ENCODE measurements at places on chromosomes 4 and X. TPM values are rescaled to one million over a fixed set of nuclear protein-coding genes. Genes with fewer than 3 reads are reported as not detected.
A peak's percentile ranks its signal among the peaks of the same experiment; 100 is the strongest.

Gene ZAR1
- total RNA-seq, result not detected

Gene SYTL4
- total RNA-seq, result 27.7 TPM

Gene RASSF6
- 51.8 TPM for total RNA-seq

Gene PAGE5
- total RNA-seq, result not detected

Gene SPANXC
- not detected for total RNA-seq

- no peak for DNase-seq
Observed at GRCh38 chr4:169142391-169142790, 128.4 kb downstream of the SH3RF1 start.

DNA sequence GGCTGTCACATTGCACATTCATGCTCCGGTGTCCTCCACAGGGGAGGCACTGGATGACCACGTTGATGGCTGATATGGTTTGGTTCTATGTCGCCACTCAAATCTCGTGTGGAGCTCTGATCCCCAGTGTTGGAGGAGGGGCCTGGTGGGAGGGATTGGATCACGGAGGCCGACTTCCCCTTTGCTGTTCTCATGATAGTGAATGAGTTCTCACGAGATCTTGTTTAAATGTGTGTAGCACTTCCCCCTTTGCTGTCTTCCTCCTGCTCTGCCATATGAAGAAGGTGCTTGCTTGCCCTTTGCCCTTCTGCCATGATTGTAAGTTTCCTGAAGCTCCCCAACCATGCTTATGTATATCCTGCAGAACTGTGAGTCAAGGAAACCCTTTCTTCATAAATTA, 22.3 kb upstream of the NAT8L start:
- no peak for DNase-seq

- DNase-seq, result no peak
Observed at GRCh38 chr4:56326363-56326762, 60.9 kb downstream of the AASDH start.

GRCh38 chr4:112966701-112967488, 82.6 kb upstream of the ANK2 start:
- no peak for DNase-seq

GRCh38 chrX:153909980-153910360, 5.5 kb downstream of the AVPR2 start:
- DNase-seq, result no peak

DNA sequence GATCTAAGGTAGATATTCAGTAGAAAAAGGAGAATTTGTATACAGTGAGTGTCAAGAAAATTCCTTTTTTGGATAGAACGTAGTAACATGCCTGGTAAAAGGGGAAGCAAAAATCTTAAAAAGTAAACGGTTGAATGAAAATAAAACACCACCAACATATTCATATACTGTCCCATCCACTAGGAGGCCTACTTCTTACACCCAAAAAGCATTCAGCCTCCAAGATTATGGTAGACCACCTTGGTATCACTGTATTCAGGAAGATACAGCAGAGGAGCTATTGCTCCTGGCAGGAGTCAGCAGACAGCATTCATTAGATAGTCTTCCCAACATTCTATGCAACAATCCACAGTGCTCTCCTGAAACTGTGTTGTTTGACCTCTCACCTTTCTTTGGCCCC, 274.6 kb upstream of the MAGEB2 start:
- no peak for DNase-seq

- DNase-seq, result peak; percentile 20
Observed at GRCh38 chrX:69031181-69031580, 134.1 kb downstream of the PJA1 start.

DNA sequence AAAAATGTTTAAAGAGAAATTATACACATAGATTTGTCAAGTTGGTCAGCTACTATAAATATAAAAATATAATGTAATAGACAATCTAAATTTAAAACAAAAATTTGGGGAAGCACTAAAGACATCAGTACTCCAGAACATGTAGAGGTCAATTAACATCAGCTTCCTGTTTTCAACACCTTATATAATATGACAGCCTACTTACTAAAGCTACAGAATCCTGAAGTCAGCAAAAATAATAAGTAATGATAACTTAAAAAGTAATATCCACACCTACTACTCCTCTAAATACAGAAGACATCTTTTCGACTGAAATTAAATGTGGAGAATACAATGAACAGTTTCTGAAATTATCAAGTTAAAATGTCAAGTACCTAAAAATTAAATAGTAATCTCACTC, 118.6 kb downstream of the LRBA start:
- no peak for DNase-seq

- no peak for DNase-seq
Observed at GRCh38 chrX:17732138-17732783, 5.0 kb upstream of the SCML1 start.

DNA sequence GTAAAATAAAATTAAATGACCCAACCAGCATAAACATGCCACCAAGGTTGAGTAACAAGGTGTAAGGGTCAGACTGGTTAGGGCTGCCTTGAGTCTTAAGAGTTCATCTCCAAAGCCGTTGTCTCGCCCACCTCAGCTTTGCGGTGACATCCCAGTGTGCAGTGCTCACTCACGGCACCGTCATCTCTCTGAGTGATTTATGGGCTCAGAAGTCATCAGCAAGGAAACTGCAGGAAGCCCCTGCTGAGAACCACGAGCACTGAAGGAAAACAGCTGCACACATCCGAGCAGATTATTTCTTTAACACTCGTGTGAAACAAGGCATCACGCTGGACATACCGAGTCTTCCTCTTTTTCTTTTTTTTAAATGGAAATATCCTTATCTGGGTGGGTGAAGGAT, 411.1 kb downstream of the TRIML1 start:
- no peak for DNase-seq

DNA sequence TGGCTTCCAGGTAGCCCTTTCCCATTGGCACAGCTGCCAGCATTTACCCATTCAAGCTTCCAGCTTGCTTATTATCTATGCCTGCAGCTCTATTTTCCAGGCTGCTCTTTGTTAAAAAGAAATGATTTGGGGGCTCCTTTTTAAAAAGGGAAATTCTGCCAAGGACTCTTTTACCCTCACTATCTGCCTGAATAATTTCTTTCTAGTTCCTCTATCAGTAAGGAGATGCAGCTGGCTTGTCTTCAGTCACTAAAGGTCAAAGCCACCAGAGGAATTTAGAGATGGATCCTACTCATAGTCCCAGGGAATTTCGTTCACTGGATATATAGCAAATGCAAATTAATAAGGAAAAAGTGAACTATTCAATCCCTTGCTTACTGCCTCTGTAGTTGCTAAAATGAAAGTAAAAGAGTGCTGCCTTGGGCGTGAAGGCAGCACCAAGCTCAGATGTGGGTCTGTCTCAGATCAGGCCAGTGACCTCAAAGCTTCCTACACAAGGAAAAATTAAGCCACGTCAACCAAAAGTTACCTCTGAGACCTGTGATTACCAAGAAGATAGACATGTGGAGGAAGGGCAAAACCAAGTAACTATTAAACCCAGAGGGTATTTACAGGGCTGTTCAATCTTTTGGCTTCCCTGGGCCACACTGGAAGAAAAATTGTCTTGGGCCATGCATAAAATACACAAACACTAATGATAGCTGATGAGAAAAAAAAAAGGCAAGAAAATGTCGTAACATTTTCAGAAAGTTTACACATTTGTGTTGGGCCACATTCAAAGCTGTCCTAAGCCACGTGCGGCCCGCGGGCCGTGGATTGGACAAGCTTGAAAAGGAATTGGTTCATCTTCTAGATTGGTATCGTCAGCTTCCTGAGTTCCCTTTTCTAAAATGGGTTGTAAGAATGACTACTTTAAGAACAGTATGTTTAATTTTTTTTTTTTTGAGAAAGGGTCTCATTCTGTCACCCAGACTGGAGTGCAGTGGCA, 5.3 kb downstream of the ARSF start:
- no peak for DNase-seq

GRCh38 chr4:173319696-173320095, 14.5 kb downstream of the HMGB2 start:
- no peak for DNase-seq

GRCh38 chrX:55715847-55716246, 1.7 kb upstream of the RRAGB start:
- no peak for DNase-seq

DNA sequence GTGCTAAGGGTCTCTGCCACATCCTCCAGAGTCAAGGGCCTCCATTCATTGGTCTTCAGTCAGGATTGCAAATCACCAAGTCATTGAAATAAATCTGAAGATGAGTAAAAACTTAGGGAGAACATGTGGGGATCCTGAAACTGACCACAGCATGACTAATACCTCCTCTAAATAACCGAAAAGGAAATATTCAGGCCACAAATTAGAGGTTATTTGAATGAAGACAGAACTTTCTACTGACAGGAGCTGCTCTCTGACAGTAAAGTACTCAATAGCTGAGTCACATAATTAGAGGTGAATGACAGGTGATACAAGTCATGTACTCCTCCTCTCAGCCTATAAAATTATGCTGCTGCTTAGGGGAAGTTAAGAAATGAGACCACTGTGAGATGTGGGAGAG, 240.2 kb upstream of the F9 start:
- DNase-seq, result no peak

DNA sequence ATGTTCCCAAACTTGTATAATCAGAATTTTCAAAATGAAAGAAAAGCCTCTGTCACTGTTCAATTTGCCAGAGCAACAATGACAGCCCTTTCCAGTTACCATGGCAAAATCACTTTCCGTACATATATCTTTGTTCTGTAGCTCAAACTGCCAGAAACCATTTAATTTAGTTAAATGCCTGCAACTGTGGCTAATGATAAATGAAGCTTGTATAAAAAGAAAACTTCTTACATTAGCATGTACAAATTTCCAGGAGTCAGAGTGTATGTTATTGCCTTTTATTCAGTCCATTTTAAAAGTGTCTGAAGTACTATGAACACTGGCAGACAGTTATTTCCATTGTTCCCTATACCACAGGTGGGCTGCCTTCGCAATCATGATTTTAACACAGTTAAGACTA, 30.3 kb downstream of the ARAP2 start:
- peak; percentile 28 for DNase-seq

DNA sequence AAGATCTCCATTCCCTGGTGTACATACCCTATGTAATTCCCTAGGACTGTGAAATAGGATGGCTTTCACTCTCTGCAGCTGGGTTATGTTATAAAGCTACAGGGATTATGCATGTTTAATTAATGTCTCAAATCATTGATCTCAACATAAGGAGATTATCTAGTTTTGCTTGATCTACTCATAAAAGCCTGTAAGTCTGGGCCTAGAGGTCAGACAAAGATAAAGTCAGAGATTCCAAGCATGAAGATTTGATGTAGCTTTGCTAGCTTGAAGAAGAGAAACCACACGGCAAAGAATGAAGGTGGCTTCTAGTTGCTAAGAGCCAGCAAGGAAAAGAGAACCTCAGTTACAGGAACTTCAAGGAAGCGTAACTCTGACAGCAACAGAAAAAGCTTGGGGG, 456.9 kb downstream of the CCSER1 start:
- DNase-seq, result no peak

DNA sequence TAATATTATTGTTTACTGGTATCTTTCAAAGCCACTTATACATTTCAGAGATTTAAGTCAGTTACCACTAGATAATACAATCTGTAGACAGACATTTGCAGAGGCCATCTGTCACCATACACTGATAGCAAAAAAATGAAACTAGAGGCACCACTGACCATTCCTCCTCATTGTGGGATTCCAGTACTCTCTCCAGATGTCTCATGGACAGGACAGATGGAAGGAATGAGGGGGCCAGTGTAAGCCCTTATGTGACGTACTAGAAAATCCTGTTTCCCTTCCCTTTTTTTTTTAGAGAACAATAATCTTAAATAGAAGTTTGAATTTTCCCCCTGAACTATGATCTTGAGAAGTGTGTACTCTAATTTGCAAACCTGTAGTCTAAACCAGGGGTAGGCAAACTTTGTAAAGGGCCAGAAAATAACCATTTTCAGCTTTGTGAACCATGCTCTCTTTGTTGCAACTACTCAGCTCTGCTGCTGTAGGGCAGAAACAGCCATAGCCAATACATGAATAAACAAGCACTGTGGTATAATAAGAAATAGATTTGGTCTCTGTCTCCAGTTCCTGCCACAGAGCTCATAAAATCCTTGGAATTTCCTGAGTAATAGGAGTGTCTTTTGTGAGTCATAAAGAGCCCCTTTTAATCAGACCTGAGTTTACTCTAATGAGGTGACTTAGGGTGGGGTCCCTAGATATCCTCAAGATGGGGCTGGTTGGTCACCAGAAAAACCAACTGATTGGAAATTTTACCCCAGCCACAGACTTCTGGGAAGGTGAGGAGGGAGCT, 90.4 kb downstream of the MOSPD2 start:
- no peak for DNase-seq

GRCh38 chr4:22739968-22740367, 47.2 kb downstream of the GBA3 start:
- DNase-seq, result no peak

DNA sequence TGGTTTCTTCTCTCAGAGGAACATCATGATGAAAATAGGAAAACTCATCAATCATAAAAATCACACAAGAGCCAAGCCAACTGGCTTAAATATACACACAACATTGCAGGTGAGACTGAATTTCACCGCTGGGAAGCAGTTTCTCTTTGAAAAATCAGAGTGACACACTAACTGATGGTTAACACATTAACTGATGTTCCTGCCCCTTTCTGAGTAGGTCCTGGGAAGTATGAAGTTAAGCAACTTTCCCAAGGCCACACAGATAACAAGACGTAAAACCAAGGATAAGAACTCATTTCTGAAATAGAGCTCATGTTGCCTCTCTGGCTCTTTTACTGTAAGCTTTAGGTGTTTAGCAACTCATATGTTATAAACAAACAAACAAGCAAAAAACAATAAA, 813.7 kb upstream of the HS3ST1 start:
- DNase-seq, result no peak

- peak; percentile 46 for DNase-seq
Observed at GRCh38 chr4:145531223-145531622, 49.6 kb downstream of the SMAD1 start.

- peak; percentile 49 for DNase-seq
Observed at GRCh38 chr4:30553706-30554105, 166.5 kb upstream of the PCDH7 start.

- peak; percentile 89 for DNase-seq
Observed at GRCh38 chr4:114659386-114660008, 60.9 kb downstream of the UGT8 start.

DNA sequence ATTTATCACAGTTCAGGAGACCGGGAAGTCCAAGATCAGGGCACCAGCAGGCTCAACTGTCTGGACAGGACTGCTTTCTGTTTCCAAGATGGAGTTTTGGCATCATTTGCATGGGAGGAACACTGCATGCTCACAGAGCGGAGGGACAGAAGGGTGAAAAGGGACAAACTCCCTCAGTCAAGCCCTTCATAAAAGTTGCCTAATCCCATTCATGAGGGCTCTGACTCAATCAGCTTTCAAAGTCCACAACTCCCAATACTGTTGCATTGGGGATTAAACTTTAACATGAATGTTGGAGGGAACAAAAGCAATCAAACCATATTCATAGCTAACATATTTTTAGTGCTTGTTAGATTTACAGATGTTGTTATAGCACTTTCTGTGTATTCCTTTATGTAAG, 158.9 kb upstream of the MAD2L1 start:
- DNase-seq, result no peak

DNA sequence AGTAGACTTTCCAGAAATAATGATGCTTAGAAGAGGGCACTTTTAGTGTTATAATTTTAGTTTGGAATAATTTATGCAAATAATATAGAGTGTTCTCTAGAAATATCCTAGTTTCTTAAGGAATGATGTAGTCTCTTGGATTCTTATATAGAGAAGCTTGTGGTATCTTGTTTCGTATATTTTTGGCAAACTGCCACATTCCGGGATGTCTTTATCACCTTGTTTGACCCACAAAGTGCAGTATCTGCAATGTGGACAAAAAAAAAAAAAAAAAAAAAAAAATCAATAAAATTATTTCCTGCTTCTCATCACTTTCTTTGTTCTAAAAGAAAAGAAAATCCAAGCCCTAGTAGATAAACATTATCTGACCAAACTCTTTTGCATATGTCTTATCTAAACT, 1577.7 kb upstream of the TENM3 start:
- DNase-seq, result no peak

Data from stomach (tissue), 19 donors.